ENCODE measurements at places on chromosomes 13 and 19.

DNA sequence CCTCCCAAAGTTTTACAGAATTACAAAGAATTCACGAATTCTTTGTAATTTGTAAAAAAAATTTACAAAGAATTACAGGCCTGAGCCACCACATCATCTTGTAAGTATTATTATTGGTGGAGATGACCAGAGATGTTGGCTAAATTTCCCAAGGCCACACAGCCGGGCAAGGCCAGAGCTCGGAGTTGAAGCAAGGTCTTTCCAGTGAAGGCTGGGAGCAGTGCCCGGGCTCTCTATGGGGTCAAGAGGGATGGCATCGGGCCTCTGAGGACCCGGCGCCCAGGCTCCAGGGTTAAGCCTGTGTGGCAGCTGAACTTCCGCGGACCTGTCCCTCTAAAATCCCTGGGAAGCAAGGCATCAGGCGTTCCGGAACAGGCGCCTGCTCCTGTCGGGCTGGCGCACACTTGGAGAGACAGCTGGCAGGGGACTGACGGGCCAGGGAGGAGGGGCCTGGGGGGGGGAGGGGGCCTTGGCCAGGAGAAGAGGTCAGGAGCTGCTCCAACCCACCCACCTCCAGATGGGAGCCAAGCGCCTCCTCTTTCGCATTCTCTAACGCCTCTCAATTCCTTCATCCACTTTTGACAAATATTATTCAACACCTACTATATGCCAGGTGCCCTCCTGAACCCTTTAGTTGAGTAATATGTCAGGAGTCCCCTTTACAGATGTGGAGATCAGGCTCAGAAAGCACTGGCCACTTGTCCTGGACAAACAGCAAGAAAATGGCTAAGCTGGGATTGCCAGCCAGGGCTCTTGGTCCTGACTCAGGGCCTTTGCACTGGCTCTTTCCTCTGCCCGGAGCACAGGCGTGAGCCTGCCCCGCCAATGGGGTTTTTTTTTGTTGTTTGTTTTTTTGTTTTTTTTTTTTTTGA, 36.8 kb upstream of the SEMA6B start:
- DNase-seq, result no peak

GRCh38 chr13:111913761-111914140, 153.2 kb upstream of the SOX1 start:
- DNase-seq, result no peak

- DNase-seq, result no peak
Measured at GRCh38 chr13:98429977-98430736, 146.8 kb downstream of the STK24 start.

GRCh38 chr13:113877149-113877990, 13.5 kb upstream of the GAS6 start:
- no peak for DNase-seq

- no peak for DNase-seq
Measured at GRCh38 chr13:20442375-20442774, 83.3 kb downstream of the CRYL1 start.

DNA sequence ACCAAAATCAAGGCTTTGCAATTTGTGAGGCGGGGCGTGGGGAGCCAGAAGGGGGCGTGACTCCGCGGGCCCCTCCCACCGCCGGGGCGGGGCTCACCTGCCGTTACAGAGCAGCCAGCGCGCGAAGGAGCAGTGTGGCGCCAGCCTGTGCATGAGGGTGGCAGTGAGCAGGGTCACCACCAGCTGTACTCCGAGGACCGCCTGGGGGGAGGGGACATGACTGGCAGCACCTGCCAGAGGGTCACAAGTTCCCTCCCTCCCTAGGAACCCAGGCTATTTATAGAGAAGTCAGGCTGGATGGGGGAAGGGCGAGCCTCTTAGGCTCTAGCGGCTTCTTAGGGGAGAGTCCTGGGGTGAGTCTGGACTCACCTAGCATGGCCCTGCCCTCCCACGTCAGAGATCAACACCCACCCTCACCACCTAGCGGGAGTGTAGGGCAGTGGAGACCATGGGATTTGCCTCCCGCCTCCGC, 3.6 kb downstream of the TMEM161A start:
- no peak for DNase-seq

GRCh38 chr13:75558145-75558840, 8.7 kb downstream of the UCHL3 start:
- DNase-seq, result no peak

- DNase-seq, result no peak
Measured at GRCh38 chr13:46571189-46571908, 18.4 kb downstream of the LRCH1 start.

GRCh38 chr19:35184884-35185283, 30.3 kb downstream of the FXYD5 start:
- no peak for DNase-seq

GRCh38 chr19:30608471-30608870, 236.3 kb downstream of the ZNF536 start:
- DNase-seq, result no peak

DNA sequence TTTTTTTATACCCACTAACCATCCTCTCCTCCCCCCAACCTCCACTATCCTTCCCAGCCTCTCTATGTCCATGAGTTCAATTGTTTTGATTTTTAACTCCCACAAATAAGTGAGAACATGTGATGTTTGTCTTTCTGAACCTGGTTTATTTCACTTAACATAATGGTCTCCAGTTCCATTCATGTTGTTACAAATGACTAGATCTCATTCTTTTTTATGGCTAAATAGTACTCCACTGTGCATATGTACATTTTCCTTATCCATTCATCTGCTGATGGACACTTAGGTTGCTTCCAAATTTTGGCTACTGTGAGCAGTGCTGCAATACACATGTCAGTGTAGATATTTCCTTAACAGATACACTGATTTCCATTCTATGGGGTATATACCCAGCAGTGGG, 24.9 kb upstream of the ACP7 start:
- DNase-seq, result no peak

DNA sequence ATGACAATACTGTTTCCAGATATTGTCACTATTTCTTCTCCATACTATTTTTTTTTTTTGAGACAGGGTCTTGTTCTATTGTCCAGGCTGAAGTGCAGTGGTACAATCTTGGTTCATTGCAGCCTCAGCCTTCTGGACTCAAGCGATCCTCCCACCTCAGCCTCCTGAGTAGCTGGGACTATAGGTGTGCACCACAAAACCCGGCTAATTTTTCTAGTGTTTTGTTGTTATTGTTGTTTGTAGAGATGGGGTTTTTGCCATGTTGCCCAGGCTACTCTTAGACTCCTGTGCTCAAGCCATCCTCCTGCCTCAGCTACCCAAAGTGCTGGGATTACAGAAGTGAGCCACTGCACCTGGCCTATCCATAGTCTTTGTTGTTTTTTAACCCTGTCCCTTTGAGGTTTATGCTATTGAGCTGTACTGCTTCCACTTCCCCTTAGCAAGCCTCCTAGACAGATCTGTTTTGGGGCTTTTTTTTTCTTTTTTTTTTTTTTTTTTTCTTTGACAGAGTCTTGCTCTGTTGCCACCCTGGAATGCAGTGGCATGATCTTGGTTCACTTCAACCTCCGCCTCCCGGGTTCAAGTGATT, 27.6 kb upstream of the MAP3K10 start:
- DNase-seq, result peak; percentile 14

DNA sequence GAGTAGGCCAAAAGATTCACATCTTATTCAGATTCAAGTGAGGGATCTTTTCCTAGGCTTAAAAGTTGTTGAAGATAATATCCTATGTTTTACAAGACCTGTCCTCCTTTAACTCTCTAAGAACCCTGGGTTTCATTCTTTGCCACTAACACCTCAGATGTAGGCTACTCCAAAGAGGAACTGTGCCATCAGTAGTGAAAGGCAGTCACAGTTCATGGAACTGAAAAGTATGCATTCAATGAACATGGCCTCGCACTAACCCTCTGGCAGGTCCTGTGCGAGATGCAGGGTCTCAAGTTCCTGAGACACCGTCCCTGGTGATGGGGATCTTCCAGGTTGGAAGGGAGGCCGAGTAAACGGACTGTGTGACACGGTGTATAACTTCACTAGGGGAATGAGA, 4.3 kb downstream of the LGALS14 start:
- no peak for DNase-seq

- peak; percentile 81 for DNase-seq
Measured at GRCh38 chr19:10644260-10645007, 9.7 kb upstream of the ILF3 start.

DNA sequence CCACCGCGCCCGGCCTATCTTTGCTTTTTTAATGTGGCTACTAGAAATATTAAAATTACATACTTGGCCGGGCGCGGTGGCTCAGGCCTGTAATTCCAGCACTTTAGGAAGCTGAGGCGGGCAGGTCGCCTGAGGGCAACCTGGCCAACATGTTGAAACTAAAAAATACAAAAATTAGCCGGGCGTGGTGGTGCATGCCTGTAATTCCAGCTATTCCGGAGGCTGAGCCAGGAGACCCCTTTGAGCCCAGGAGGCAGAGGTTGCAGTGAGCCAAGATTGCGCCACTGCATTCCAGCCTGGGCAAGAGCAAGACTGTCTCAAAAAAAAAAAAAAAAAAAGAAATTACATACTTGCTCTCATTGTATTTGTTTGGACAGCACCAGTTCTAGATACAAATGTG, 34.8 kb upstream of the DPRX start:
- no peak for DNase-seq

DNA sequence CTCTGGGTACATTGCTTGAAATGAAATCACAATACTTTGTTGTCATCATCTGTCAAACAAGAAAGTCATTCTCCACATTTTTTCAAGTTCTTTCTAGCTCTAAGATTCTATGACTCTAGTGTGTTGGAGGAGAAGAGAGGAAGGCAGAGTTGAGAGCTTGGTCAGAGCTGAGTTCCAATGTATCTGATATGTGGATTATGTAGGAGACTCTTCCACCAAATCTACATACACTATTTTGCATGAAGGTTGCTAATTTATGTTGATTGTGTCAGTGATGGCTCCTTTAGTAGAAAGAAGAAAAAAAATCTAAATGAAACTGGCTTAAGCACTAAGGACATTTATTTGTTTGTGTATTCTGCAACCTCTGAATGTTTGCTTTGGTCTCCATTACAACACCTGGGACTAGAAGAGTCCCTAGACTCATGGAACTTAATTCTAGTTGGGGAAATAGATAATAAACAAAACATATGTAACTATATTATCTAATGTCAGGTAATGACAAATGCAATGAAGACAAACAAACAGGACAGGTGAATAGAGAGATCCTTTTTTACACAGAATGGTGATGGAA, 691.9 kb downstream of the UQCRFS1 start:
- no peak for DNase-seq

DNA sequence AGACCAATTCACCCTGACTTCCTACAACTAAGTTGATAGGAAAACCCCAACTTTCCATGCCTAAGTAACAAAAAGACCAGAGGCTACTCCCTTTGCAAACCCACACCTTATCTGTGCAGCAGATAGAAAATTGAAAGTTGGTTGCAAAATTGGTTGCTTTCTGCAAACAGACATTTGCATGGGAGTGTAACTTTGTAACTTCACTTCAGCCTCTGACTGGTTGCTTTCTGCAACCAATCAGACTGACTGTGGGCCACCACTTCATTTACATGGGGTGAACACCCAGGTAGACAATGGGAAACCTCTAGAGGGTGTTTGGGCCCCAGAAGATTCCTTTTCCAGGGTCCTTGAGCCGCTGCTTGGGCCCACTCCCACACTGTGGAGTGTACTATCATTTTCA, 9.8 kb downstream of the TEX30 start:
- no peak for DNase-seq

GRCh38 chr19:7701049-7701653, 780 bp downstream of the FCER2 start:
- no peak for DNase-seq

- no peak for DNase-seq
Measured at GRCh38 chr13:46895381-46895780, 1.5 kb downstream of the HTR2A start.

- no peak for DNase-seq
Measured at GRCh38 chr13:20336761-20337160, 104.6 kb upstream of the GJB6 start.

DNA sequence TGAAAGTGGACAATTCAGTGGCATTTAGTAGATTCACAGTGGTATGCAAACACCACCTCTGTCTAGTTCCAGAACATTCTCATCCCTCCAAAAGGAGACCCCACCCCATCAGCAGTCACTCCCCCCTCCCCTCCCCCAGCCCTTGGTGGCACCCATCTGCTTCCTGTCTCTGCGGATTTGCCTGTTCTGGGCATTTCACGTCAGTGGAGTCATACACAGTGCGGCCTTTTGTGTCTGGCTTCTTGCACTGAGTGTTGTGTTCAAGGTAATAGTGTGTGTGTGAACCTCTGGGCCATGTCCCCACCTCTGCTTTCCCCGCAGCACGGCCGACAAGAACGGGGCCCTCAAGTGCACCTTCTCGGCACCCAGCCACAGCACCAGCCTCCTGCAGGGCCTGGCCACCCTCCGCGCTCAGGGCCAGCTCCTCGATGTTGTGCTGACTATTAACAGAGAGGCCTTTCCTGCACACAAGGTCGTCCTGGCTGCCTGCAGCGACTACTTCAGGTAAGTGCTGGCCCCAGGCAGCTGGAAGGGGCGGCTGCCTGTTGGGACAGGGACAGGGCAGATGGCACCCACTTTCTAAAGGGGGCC, 19.4 kb upstream of the CRTC1 start:
- no peak for DNase-seq

GRCh38 chr19:14015524-14016035, 9.5 kb upstream of the RFX1 start:
- no peak for DNase-seq

- DNase-seq, result no peak
Measured at GRCh38 chr13:89490661-89491060, 1819.5 kb downstream of the SLITRK5 start.

DNA sequence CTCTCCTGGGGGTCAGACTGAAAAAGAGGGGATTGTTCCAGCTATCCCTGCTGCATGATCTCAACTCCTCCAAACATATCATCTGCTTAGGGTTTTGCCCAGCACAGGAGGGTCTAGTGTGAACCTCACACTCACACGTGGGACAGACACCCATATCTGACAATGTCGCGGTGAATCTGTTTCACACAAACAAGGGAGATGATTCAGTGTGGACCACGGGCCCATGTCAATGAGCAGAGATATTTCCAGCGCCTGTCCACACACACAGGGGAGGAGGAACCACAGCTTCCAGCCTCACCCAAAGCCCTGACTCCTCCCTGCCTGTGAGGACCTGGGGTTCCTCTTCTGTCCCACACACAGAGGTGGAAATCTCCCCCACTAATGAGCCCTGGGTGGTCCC, 29.6 kb upstream of the KIR3DL3 start:
- peak; percentile 43 for DNase-seq

GRCh38 chr13:44455769-44456168, 82.1 kb downstream of the SERP2 start:
- DNase-seq, result no peak

- no peak for DNase-seq
Measured at GRCh38 chr19:16626796-16627192, 1.2 kb downstream of the MED26 start.

- no peak for DNase-seq
Measured at GRCh38 chr19:32651729-32652140, 23.2 kb downstream of the ANKRD27 start.

GRCh38 chr13:99071666-99072065, 93.8 kb upstream of the DOCK9 start:
- no peak for DNase-seq

- peak; percentile 83 for DNase-seq
Measured at GRCh38 chr13:45137526-45137925, 17.2 kb downstream of the GTF2F2 start.

GRCh38 chr13:111443981-111444380, 123.5 kb downstream of the TEX29 start:
- DNase-seq, result no peak

Data from inflammatory macrophage (primary cell).